ENCODE measurements at places on chromosomes 2 and 18.

DNA sequence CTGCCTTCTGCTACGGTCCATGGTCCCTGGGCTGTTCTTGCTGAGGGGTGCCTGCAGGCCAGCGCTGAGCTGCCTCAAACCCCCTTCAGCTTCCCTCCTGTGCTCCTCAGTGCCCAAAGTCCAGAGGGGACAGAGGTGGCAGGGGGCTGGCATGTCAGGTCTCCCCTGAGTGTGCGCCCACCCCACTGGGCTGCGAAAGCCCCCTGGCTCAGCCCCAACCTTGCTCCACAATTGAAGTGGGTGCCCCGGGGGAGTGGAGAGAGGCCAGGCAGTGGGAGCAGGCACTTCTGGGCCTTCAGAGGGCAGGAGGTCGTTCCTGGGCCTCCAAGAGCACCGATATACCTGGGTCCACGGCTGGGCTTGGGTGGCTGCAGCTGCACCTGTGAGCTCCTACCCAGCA lies 548.7 kb upstream of the FAM98A start:
- no peak for DNase-seq

- DNase-seq = no peak
These were observed 172.9 kb downstream of the FAM210A start for GRCh38 chr18:13553449-13553848.

DNA sequence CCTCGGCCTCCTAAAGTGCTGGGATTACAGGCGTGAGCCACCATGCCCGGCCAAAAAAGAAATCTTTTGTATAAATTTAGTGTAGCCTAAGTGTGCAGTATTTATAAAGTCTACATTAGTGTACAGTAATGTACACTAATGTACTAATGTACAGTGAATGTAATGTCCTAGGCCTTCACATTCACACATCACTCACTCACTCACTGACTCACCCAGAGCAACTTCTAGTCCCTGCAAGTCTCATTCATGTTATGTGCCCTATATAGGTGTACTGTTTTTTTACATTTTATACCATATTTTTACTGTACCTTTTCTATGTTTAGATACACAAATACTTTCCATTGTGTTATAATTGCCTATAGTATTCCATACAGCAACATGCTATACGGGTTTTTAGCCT lies 254.9 kb downstream of the MYO3B start:
- no peak for DNase-seq

DNA sequence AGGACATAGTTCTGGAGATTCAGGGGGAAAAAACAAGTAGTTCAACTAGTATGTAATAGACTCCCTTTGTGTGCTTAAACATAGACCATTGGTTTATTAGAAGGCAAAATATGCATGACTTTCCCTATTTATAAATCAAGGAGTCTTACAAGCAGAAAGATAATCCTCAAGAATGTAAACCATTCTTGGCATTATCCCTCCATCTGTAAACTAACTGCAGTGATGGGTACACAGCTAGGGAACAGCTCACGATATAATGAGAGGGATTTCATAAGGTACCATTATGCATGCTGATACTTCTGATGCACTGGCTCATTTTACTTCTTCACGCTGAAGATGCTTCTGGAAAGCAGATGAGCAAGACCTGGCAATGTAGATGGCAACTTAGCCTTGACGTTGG lies 878 bp downstream of the FBXO15 start:
- no peak for DNase-seq

Data from C1 segment of cervical spinal cord (tissue), 14 donors.